Left lung (tissue), 14 donors: ENCODE measurements at places on chromosomes 4 and X. TPM values are rescaled to one million over a fixed set of nuclear protein-coding genes. Genes with fewer than 3 reads are reported as not detected.

DNA sequence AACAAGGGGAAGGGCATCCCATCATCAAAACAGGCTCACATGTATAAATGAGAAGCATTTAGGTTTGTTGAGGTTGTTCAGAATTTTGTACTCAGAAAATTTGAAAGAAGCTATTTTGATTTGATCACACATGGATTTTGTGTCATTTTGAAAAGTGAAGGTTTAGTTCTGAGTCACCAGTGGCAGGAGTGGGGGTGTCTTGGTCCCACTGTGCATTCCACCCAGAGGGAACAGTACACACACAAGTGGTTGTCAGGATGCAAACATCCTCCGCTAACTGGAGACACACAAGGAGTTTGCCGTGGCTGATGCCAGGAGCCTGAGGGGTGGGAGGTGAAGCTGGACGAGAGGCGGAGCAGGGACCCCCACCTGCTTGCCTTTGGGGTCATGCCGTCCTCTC, 198.2 kb upstream of the PSAPL1 start:
- no peak for DNase-seq

- H3K4me3 ChIP-seq = no peak overlapping the region
- DNase-seq = no peak
- H3K36me3 ChIP-seq = no peaks in the 10 kb centered on the region
- H3K27ac ChIP-seq = no peak overlapping the region
- H3K4me1 ChIP-seq = no peaks in the 10 kb centered on the region
Measured at GRCh38 chr4:148747721-148748268, 305.6 kb upstream of the NR3C2 start.

DNA sequence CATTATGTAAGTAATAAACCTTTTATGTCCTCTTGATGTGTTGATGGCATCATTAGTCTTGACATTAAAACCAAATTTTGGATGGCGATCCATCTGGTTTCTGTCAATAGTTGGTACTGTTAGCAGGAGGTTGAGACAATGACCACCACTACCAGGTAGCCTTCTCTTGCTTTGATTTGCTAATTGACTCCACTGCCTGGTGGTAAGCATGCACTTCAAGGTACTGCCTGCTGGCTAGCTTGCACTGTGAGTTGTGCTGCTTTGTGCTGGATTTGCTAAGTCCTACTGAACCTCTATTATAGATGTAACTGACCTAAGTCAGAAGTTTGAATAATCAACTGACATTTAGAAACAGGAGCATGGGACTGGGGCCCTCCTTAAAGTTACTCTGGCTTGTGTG, 46.3 kb downstream of the ATP1B4 start:
- H3K27ac ChIP-seq = no peak overlapping the region
- no peak for DNase-seq
- H3K27me3 ChIP-seq = no peaks in the 10 kb centered on the region
- no peaks in the 10 kb centered on the region for H3K36me3 ChIP-seq

- no peak overlapping the region for H3K4me3 ChIP-seq
- H3K4me1 ChIP-seq = no peaks in the 10 kb centered on the region
- DNase-seq = peak; percentile 52
- H3K27ac ChIP-seq = no peak overlapping the region
- no peaks in the 10 kb centered on the region for H3K36me3 ChIP-seq
- no peaks in the 10 kb centered on the region for H3K27me3 ChIP-seq
Measured at GRCh38 chr4:22483551-22483981, 32.3 kb downstream of the ADGRA3 start.

GRCh38 chrX:2243913-2244460, 256.8 kb downstream of the DHRSX start:
- H3K36me3 ChIP-seq = peaks cover 26% of the 10 kb centered on the region
- no peak overlapping the region for H3K4me3 ChIP-seq
- no peaks in the 10 kb centered on the region for H3K4me1 ChIP-seq
- no peak overlapping the region for H3K27ac ChIP-seq

- DNase-seq = no peak
- H3K4me1 ChIP-seq = no peaks in the 10 kb centered on the region
- H3K27ac ChIP-seq = peak overlapping the region; percentile 95
- no peaks in the 10 kb centered on the region for H3K36me3 ChIP-seq
- peaks cover 4% of the 10 kb centered on the region for H3K27me3 ChIP-seq
Measured at GRCh38 chrX:132216806-132217202, 2.4 kb downstream of the RAP2C start.

- no peak overlapping the region for H3K27ac ChIP-seq
- no peaks in the 10 kb centered on the region for H3K36me3 ChIP-seq
- DNase-seq = no peak
- no peaks in the 10 kb centered on the region for H3K4me1 ChIP-seq
Measured at GRCh38 chr4:21992330-21992729, 43.8 kb upstream of the KCNIP4 start.

GRCh38 chr4:67983333-67983732, 20.0 kb upstream of the TMPRSS11A start:
- no peak overlapping the region for H3K4me3 ChIP-seq
- no peaks in the 10 kb centered on the region for H3K36me3 ChIP-seq
- H3K27me3 ChIP-seq = no peaks in the 10 kb centered on the region
- H3K27ac ChIP-seq = no peak overlapping the region
- no peak for DNase-seq
- H3K4me1 ChIP-seq = no peaks in the 10 kb centered on the region

DNA sequence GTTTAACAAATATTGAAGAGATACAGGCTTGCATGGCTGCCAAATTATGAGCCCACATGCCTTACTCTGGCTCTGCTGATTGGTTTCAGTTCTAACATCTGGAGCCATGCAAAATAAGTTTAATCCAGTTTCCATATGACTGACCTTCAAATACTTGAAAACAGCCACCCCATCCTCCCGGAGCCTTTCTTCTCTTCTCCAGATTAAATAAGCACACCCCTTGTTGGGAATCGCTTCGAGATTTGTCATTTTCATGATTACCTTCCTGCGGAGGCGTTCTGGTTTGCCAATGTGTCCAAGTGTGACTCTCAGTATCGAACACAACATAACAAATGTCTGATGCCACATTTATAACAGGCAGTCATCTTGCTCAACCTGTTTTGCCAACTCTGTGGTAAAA, 101.6 kb upstream of the JADE1 start:
- no peaks in the 10 kb centered on the region for H3K36me3 ChIP-seq
- H3K4me1 ChIP-seq = no peaks in the 10 kb centered on the region
- H3K27me3 ChIP-seq = no peaks in the 10 kb centered on the region

GRCh38 chr4:159278399-159278798, 175.5 kb downstream of the RAPGEF2 start:
- no peaks in the 10 kb centered on the region for H3K27me3 ChIP-seq
- no peaks in the 10 kb centered on the region for H3K36me3 ChIP-seq
- peaks cover 39% of the 10 kb centered on the region for H3K4me1 ChIP-seq
- no peak overlapping the region for H3K27ac ChIP-seq

- DNase-seq = no peak
- H3K36me3 ChIP-seq = no peaks in the 10 kb centered on the region
- H3K4me1 ChIP-seq = no peaks in the 10 kb centered on the region
- no peak overlapping the region for H3K4me3 ChIP-seq
- no peaks in the 10 kb centered on the region for H3K27me3 ChIP-seq
Measured at GRCh38 chrX:1124531-1124930, 87.9 kb downstream of the CRLF2 start.

- no peak overlapping the region for H3K27ac ChIP-seq
- DNase-seq = no peak
- H3K36me3 ChIP-seq = no peaks in the 10 kb centered on the region
- H3K27me3 ChIP-seq = no peaks in the 10 kb centered on the region
Measured at GRCh38 chr4:155799116-155799793, 40.4 kb downstream of the GUCY1B1 start.

GRCh38 chr4:81491943-81492342, 20.2 kb upstream of the RASGEF1B start:
- no peaks in the 10 kb centered on the region for H3K36me3 ChIP-seq
- H3K27ac ChIP-seq = peak overlapping the region; percentile 35
- no peak for DNase-seq

GRCh38 chrX:57266275-57266674, 20.2 kb upstream of the FAAH2 start:
- no peaks in the 10 kb centered on the region for H3K36me3 ChIP-seq
- no peaks in the 10 kb centered on the region for H3K27me3 ChIP-seq
- no peak overlapping the region for H3K27ac ChIP-seq
- DNase-seq = no peak
- H3K4me3 ChIP-seq = no peak overlapping the region

GRCh38 chr4:70000711-70001110, 4.9 kb downstream of the STATH start:
- no peak overlapping the region for H3K27ac ChIP-seq
- H3K4me3 ChIP-seq = no peak overlapping the region
- no peaks in the 10 kb centered on the region for H3K36me3 ChIP-seq

- no peaks in the 10 kb centered on the region for H3K36me3 ChIP-seq
- no peaks in the 10 kb centered on the region for H3K4me1 ChIP-seq
- no peak overlapping the region for H3K4me3 ChIP-seq
- DNase-seq = no peak
- no peak overlapping the region for H3K27ac ChIP-seq
Measured at GRCh38 chr4:122815248-122815647, 11.4 kb upstream of the FGF2 start.

DNA sequence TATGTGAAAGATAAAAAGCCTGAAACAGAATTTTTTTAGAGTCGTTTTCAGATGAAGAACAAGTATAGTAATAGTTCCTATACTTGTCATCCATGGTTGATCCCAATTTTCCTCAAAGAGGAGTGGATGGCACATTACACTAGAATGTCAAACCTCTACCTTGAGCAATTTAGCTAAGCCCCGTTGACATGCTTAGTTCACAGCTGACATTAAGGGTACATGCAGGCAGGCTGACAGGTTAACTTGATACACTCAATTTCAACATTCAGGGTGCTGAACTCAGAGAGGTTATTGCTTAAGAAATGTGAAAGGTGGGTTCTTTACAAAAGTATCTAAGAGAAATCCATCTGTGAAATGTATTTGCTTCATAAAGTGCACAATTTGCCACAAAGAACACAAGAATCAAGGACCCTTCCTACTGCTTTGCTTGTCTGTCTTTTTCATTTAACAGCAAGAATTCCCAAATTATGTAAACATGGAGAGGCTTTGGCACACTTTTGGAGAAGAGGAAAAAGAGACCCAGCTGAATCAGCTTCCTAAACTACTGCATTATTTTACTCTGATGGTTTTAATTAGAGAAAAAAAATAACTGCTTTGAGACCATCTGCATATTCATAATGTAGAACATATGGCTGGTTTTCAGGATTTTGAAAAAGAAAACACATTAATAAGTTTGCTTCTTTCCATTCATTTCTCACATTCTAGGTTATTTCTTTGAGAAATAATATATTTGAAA, 122.5 kb upstream of the DDIT4L start:
- H3K4me1 ChIP-seq = no peaks in the 10 kb centered on the region
- no peaks in the 10 kb centered on the region for H3K27me3 ChIP-seq
- H3K4me3 ChIP-seq = no peak overlapping the region

DNA sequence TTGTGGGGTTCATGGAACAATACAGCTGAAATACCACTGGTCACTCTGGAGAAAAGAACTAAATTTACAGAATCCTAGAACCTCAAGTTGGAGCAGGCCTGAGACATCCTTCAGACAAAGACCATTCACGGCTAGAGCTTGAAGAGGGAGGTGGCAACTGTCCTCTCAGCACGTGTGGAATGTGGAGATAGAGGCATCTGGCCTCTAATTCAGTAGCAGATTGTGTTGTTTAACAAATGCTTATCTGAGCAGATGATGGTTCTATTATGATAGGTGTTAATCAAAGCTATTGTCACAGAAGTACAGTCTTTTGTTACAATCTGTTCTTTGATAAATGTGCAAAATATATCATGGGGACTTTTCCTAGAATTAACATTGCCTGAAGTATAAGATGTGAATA, 121.7 kb upstream of the KCNIP4 start:
- no peaks in the 10 kb centered on the region for H3K36me3 ChIP-seq
- no peak for DNase-seq
- no peak overlapping the region for H3K27ac ChIP-seq
- H3K27me3 ChIP-seq = no peaks in the 10 kb centered on the region

DNA sequence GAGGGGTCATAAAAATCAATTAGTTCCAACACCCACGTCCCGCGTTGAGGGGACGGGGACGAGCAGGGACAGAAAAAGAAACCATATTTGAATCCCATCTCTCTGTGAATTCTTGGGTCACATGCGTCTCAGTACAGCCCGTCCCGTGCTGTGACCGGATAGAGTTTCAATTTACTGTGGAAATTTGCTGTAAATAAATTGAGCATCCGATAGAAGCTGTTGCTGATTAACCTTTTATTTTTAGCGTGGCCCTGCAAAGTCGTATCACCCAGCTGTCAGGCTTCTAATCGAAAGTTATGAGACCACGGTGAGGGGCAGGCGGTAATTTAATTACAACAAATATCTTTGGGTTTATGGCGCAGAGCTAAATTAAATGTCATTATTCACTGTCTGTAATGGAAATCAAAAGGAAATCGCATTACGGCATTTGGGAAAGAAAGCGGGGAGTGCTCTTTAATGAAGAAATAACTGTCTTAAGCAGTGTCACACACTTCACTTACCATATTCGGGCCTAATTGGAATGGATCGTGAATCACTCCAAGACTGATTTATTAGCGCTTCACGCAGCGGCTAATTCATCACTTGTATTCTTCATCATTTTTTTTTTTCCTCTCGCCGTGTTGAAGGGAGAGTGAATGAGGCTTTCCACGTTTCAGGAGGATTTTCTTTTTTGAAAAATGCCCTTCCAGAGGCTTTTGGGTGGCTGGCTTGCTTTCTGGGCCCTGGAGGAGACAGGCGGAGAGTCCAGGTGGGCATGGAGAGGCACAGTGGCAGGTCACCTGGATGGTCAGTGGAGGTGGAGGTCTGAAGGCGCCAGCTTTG, 7.3 kb downstream of the SHOX start:
- H3K27ac ChIP-seq = no peak overlapping the region
- DNase-seq = no peak
- H3K27me3 ChIP-seq = peaks cover 67% of the 10 kb centered on the region
- peaks cover 6% of the 10 kb centered on the region for H3K4me1 ChIP-seq

- no peak overlapping the region for H3K4me3 ChIP-seq
- no peaks in the 10 kb centered on the region for H3K36me3 ChIP-seq
- no peak overlapping the region for H3K27ac ChIP-seq
Measured at GRCh38 chr4:43732829-43733426, 715.7 kb downstream of the KCTD8 start.

FAM47B gene
- not detected for total RNA-seq

ANKRD50 gene
- total RNA-seq = 40.7 TPM

EPGN gene
- not detected for total RNA-seq

METTL14 gene
- total RNA-seq = 45.4 TPM

HSFX3 gene
- not detected for total RNA-seq

TKTL1 gene
- 0.47 TPM for total RNA-seq

ASMT gene
- not detected for total RNA-seq

CYLC1 gene
- not detected for total RNA-seq

FGA gene
- 3.6 TPM for total RNA-seq

LGI2 gene
- 4.8 TPM for total RNA-seq

TBC1D8B gene
- 13.3 TPM for total RNA-seq
